Stimulated activated CD4-positive, alpha-beta T cell treated with anti-CD3 and anti-CD28 coated beads, TNF-alpha, amount 100 ng/mL, for 4 hours (primary cell): ENCODE measurements at places on chromosomes 3 and 15.

DNA sequence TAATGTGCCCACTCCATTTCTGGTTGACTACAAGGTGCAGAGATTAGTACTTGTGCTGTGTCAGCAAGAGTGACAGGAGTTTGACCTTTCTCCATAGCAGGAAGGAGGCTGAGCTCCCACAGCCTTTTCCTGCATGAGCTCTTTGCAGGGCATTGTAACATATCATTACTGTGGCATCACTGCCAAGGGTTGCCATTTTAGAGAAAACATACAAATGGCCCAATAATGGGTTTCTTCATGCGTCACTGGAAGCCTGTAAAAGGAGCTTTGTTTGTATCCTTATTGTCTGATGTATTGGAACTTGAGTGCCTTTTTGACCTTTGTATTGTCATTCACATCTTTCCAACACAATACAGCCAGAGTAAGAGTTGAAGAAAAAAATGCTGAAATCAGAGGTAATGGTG, 323.0 kb upstream of the CDIN1 start:
- DNase-seq = no peak

- DNase-seq = no peak
These were observed 35.5 kb upstream of the CGNL1 start for GRCh38 chr15:57340682-57341259.

GRCh38 chr15:40108061-40108854, 421 bp downstream of the BMF start:
- no peak for DNase-seq

DNA sequence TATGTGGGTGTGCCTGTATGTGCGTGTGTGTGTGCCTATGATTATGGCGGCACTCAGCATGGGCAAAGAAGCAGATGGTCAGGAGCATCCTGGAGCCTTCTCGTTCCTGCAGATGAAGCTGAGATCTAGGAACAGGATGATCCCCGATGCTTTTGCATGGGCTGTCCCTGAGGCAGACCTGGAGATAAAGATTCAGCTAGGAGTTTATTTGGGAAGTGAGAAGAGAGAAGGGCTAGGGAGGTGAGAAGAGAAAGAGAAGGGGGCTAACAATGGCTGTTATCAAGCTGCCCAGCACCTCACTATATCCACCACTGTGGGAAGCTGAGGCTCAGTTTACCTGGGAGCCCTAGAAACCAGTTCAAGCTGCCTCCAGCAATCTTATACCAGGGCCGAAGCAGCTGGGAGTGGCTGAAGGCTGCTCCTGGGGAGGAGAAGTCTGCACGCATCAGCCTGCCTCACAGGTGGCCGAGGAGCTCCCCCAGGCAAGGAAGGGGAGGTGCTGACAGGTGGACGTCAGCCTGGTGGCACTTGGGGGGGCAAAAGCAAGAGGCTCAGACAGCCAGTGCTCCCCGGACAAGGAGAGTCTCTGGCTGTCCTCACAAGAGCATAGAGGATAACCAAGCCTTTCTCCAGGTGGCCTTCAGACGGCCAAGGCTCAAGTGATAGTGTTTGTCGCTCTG, 94.0 kb upstream of the IQSEC1 start:
- DNase-seq = no peak

- DNase-seq = no peak
These were observed 36.5 kb downstream of the GOLGA6L10 start for GRCh38 chr15:82312586-82313349.

GRCh38 chr3:56887402-56888025, 85.8 kb upstream of the ARHGEF3 start:
- DNase-seq = no peak

DNA sequence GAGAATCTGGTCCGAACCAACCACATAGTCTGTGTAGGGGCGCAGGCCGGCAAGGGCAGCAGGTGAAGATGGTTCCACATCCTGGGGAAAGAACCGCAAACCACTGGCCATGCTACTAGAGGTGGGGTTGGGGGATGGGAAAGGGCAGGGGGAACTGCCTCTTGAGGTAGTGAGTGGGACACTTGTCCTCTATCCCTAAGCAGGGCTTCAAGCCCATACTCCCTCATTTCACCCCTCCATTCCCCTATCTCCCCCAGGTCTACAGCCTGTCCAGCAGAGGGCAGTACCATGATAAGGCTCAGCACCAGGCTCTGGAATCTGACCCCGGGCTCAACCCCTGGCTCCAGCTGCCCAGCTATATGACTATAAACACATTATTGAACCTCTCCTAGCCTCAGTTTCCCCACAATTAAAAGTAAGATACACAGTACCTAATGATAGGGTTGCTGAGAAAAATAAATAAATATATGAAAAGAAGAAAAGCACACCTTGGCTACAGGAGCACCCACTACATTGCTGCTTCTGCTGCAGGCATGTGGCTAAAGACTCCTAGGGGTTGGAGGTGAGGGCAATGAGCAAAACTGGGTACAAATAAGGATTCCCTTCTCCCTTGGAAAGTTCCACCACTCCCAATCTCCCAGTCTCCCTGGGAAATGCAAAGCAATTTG, 6.3 kb downstream of the GORASP1 start:
- peak; percentile 22 for DNase-seq

DNA sequence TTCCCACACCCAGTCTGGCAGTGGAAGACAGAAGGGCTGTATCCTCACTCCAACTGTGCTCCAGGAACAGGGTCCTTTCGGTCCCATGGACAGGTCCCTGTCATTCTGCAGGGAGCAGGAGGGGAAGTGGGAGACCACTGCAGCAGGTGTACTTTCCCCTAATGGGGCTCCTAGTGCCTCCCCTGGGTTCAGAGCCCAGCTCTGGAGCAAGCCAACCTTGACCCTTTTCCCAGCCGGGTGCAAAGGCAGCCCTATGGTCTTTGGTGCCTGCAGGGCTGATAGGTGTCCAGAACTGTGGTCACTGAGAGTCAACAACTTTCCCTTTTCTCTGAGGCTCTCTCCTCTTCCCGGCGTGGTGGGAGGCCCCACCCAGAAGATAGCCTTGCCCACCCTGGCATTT, 26.8 kb downstream of the MAGEF1 start:
- no peak for DNase-seq

DNA sequence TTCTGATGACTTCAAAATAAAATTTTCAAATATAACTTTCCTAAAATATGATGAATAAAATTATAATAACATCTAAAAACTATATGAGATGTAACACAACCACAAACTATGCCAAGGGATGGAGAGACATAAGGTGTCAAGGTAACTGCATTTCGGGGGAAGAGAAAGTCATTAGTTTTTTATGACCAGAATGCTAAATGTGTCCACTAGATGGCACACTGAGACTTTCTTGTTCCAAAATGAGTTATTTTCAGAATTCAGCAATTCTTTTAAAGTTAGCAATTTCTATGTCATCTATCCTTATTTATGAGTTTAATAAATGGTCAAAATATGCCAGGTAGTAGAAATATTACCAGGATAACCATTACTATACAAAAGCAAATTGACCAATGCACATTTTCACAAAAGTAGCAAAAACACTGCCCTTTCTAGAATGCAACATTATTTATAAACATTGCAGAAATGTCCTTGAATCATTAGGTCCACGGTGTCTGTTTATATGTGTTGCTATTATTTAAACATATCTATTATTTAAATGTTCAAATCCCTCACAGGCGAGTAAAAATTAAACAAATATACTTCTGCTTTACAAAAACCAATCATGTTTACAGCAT, 374.2 kb downstream of the PLCL2 start:
- DNase-seq = no peak

GRCh38 chr15:96261575-96262034, 68.9 kb upstream of the NR2F2 start:
- no peak for DNase-seq

DNA sequence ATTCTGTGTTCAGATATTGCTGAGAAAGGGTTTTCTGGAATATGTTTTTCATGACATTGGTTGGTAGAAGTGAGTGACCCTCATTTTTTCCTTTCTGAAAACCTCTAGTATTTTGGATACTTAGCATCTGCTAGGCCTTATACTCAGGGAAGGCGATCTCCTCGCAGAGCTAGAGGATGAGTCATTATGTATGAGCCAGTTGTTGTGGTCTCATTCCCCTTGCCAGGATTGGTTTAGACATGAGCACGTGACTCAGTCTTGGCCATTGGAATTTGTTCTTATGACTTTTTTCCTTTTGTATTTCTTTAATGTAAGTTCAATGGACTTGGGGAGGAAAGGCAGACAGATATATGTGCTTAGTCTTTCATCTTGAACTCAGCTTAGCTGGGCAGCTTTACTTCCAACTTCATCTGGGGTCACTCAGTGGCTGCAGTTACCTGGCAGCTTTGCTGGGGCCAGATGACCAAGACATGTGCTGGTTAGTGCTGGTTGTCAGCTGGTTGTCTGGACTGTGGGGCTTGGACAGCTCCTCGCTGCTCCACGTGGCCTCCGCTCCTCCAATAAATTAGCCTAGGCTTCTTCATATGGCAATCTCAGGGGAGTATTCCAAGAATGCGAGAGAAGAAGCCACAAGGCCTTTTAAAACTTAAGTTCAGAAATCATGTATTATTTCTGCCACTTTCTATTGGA, 207.5 kb downstream of the IL20RB start:
- DNase-seq = no peak

GRCh38 chr3:5739299-5739935, 551.9 kb downstream of the EDEM1 start:
- no peak for DNase-seq

DNA sequence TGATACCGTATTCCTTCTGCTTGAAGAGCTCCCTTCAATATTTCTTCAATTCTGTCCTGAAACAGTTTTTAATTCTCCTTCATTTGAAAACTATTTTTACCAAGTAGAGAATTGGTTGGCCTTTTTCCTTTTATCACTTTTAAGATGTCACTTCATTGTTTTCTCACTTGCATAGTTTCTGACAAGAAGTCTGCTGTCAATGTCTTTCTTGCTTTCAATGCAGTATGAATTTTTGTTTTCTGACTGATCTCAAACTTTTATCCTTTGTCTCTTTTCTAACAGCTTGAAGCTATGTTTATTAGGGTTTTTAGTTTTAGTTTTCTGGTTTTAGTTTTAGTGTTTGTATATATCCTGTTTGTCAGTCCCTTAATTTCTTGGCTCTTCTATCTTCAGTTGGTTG, 364.8 kb upstream of the TPRG1 start:
- DNase-seq = no peak

DNA sequence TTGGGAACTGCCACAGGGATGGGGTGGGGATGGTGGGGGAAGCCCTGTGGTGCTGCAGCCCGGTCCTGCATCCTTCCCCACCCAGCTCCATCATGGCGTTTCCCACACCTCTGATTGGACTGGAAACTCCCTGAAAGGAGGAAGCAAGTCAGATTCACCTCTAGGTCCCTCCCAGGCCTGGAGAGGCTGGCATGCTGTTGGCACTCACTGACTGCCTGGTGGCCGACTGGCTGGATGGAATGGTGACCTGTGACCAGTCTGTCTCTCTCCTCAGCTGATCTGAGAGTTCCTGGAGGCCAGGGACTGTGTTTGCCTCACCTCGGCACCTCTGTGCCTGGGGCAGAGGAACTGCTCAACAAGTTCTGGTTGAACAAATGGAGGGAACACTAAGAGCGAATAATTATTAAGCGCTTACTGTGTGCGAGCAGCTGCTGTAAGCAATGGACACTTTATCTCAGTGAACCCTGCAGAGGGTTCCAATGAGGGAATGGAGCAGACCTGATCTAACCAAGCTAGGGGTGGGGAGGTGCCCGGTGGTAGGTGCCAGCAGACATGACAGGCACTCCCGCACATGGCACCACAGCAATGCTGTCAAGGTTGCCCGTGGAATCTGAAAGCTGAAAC, 3.5 kb upstream of the HHATL start:
- no peak for DNase-seq

- peak; percentile 49 for DNase-seq
These were observed 38.2 kb downstream of the TGFBR2 start for GRCh38 chr3:30644615-30645014.

- no peak for DNase-seq
These were observed 148.9 kb upstream of the TBC1D5 start for GRCh38 chr3:17891139-17891856.

GRCh38 chr3:57876632-57877031, 120.5 kb downstream of the SLMAP start:
- no peak for DNase-seq

GRCh38 chr3:20054549-20054987, 14.3 kb downstream of the KAT2B start:
- DNase-seq = peak; percentile 18

DNA sequence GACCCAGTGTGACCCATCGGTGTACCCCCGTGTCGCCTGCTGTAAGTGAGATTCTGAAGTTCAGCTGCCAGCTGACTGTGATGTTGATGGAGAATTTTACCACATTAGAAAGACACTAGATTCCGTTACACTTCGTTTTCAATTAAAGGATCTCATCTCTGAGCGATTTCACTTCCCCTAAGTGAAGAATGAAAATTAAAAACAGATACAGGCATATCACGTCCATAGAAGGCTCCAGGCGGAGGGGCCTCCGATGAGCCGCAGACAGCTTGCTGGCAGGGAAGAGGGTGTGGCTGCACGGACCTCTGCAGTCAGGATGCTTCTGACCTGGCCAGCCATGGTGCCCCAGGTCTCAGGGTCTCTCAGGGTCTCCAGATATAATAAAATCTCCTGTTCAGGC, 6.6 kb upstream of the CPN2 start:
- no peak for DNase-seq

GRCh38 chr15:65420975-65421359, 1.8 kb downstream of the IGDCC4 start:
- DNase-seq = no peak

- no peak for DNase-seq
These were observed 368.2 kb downstream of the PTPRG start for GRCh38 chr3:61929617-61930016.

GRCh38 chr15:26070095-26070532, 207.0 kb upstream of the ATP10A start:
- DNase-seq = no peak

- DNase-seq = no peak
These were observed 125.1 kb downstream of the SNRK start for GRCh38 chr3:43411429-43411828.

- DNase-seq = no peak
These were observed 63.8 kb downstream of the AKAP13 start for GRCh38 chr15:85444122-85444745.

DNA sequence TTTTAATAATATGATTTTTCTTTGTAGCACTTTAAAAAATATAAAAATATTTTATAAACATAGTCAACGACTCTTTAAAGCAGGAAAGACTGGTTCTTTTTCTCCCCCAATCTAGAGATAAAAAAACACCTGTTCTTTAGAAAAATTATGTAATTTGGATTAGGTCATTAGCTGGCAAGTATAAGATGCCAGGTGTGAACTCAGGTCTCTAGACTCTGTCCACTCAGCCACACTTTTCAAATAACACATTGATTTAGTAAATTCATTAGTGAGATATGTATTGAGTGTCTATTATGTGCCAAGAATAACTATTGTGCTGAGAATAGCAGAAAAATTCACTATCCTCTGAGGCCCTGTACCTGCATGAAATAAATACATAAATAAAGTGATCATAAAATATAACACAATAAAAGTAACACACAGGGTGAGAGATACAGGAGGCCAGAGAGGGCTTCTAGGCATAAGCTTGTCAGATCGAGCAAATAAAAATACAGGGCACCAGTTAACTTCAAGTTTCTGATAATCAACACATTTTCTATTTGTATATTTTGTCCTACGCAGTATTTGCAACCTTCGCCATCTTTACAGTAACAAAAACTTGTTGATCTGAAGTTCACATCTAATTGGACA, 867.1 kb upstream of the GBE1 start:
- DNase-seq = no peak
